NCI-H187 (cell line): ENCODE measurements at places on chromosomes 2 and 18.

- no peak for DNase-seq
These were observed 350.6 kb downstream of the DCDC2C start for GRCh38 chr2:4053769-4054493.

DNA sequence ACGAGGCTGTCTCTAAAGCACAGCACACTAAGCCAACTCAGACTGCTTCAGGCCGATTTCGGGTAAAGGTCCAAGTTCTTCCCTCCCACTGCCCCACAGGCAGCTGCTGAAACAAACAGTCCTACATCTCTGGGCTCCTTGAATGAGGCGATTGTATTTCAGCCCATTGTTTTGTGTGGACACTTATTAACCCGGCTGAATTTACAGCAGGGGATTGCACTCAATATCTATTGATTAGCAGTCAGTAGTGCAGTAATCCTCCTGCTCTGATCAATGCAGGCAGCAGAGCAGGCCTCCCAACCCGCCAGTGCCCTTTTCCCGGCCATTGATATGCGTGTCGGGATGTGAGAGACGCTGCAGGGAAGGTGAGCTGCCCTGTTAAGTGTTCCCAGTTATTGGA is 330.1 kb downstream of the CMPK2 start:
- DNase-seq, result no peak

- DNase-seq, result no peak
These were observed 314.4 kb upstream of the NT5C1B start for GRCh38 chr2:18903750-18904149.

DNA sequence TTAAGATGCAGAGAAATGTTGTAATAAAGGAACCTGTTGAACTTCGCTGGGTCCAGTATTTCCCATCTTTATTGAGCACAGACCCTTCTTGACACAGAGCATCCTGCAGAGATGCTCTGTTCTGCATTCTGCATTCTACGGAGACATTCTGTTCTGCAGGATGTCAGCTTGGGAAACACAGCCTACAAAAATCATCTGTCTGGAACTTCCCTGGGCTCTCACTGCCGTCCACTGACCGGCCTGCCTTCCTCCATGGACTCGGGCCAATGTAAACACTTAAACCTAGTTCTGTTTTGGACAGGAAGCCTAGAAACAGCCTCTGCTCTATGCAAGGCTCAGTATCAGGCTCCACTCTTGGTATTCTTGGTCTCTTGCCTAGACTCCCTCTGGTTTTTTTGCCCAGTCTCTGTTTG is 90.0 kb upstream of the PPP1CB start:
- no peak for DNase-seq

- peak; percentile 15 for DNase-seq
These were observed 97.9 kb upstream of the NOL4 start for GRCh38 chr18:34322365-34323289.

GRCh38 chr2:174044556-174044955 is 79.4 kb upstream of the SP3 start:
- DNase-seq, result no peak

DNA sequence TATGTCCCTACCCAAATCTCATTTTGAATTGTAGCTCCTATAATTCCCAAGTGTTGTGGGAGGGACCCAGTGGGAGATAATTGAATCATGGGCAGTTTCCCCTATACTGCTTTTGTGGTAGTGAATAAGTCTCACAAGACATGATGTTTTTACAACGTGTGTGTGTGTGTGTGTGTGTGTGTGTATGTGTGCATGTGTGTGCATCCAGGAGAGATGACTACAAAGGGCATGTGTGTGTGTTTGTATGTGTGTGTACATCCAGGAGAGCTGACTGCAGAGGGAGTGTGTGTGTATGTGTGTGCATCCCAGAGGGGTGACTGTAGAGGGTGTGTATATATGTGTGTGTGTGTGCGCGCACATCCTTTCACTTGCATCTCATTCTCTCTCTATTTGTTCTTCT is 86.7 kb downstream of the KCNS3 start:
- DNase-seq, result no peak

- DNase-seq, result no peak
These were observed 268.4 kb downstream of the ATAD2B start for GRCh38 chr2:23658466-23658942.

GRCh38 chr2:190615555-190616200 is 33.2 kb upstream of the NAB1 start:
- no peak for DNase-seq

- no peak for DNase-seq
These were observed 20.4 kb downstream of the MBP start for GRCh38 chr18:77111951-77112746.

DNA sequence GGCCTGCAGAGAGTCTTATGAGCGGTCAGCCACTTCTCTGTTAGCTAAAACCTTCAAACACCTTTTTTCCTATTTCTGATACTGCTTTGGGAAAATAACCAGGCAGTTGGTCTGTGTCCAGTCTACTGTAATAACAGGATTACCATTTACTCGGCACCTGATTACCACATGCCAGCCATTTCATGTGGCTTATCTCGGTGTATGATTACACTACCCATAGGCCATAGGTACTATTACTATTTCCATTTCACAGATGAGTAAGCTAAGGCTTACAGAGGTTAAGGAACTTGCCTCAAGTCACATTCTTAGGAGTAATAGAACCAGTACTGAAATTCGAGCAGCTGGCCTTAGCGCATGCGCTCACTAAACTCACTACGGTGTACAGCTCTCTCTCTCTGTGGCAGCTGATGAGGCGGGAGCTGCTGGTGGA is 147.2 kb upstream of the L3MBTL4 start:
- DNase-seq, result no peak

- DNase-seq, result no peak
These were observed 103.1 kb downstream of the L3MBTL4 start for GRCh38 chr18:6311456-6312215.

DNA sequence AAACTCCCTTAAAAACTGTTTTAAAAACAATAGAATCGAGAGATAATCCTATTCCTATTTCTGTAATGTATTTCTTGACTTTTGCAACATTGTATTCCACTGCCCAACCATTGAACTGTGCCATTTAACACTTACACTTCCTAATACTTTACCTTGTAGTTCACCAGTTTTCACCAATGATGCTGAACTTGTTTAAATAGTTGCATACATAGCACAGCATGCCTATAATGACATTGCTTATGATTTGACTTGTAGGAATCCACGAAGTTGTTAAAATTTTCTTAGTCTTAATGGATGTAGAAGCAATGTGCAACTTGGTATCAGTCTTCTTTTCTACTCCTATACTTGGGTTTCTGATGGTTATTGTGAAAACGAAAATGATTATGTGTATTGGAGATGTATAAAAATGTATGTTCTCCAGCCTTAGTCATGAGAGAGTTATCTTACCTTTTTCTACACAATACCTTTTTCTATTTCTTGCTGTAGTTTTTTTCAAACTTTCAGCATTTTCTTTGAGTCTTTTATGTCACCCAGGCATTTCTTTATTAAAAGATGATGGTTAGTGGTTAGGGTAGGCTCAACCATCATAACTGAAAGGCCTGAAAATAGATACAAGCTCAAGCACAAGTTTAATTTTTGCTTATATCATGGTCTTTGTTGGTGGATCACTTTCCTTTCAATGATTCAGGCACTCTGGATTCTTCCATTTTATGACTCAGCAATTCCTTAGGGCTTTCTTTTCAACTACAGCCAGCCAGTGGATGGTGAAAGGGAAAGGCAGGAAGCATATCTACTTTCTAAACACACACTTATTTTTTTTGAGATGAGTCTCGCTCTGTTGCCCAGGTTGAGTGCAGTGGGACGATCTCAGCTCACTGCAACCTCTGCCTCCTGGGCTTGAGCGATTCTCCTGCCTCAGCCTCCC is 9.4 kb downstream of the GPD2 start:
- no peak for DNase-seq

DNA sequence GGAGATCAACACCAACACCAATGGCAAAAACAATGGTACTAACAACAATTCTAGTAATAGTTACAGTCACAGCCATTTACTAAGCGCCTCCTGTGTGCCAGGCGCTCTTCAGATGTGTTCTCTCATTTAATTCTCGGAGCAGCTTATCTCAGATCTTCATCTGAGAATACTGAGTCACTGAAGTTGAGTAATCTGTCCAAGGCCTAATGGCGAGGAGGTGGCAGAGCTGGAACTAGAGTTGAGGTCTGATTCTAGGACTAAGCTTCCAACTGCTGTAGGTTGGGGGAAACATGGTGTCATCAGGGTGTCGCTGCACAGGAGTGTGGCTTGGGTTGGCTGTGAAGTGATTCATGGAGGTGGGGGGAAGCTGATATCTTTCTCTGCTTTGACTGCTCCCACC is 156.1 kb downstream of the DYSF start:
- no peak for DNase-seq

- DNase-seq, result no peak
These were observed 19.1 kb upstream of the TXNDC2 start for GRCh38 chr18:9866627-9867026.

DNA sequence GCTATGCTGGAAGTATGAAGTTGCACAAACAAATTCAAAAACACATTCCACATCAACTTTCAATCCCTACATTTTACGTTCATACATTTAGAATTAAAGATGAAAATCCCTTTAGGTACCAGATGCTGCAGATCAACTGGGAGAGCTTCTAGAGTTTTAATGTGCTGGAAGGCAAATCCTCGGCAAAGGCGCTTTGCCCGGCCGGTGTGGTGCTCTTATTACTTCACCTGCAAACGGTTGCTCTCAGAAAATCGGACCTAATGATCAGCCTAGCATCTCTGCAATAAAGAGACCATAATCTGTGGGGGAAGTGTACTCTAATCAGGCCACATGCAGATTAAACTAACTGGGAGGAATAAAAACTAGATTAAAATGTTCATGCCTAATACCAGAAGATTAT is 513.8 kb downstream of the ZEB2 start:
- no peak for DNase-seq

GRCh38 chr2:151175864-151176263 is 85.8 kb downstream of the RBM43 start:
- DNase-seq, result no peak

DNA sequence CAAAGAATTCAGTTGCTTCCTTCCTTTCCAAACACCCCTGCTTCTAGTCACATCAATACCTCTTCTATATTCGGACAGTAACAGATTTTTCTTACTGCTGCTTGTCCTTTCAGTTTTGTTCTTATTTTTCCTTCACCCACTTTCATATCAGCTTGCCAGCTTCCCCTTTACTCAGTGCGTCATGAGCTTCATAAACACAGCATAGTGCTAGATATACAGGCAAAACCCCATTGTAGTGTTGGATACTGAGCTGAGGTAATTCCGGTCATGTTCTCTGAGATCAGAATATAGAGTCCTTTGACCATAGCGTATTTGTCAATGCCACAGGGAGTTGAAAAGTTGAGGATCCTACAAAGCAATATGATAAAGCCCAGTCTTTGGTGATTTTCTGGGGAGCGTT is 2.4 kb downstream of the FARP2 start:
- DNase-seq, result no peak

DNA sequence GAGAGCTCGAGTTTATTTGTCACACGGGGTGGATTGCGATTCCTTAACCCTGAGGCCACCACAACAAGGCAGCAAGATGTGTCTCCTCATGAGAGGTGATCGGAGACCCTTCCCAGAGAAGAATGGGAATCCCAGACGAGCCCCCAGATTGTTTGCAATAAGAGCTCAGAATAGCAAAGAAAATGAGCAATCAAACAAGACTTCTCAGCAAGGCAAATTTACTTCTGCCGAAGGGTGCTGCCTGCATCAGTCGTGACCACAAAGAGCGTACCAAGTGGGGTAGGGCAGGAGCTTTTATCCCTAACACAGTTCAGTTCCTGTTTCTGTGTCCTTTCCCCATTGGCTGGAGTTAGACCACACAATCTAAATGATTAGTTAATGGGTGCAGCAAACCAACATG is 237.5 kb upstream of the SYT4 start:
- DNase-seq, result no peak

DNA sequence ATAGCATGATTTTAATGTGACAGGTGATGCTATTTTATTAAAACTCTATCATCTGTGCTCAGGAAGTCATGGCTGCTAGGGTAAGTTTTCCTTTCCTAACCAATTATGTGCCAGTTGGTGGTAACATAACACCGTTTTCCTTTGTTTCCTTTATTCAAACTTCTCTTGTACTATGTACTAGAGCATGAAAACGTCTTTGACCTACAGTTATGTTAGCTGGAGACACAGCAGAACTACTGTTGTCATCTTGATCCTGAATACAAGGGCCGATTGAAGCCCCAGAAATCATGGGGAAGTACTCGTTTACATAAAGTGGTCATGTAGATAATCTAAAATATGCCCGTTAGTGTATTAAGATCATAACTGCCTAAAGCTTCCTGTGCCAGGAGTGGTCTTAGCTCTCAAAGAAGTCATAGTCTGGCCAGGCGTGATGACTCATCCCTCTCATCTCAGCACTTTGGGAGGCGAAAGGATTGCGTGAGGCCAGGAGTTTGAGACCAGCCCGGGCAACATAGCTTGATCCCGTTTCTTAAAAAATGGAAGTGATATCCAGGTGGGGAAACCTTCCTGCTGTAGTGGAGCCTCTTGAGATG is 20.5 kb downstream of the NEDD4L start:
- DNase-seq, result no peak

DNA sequence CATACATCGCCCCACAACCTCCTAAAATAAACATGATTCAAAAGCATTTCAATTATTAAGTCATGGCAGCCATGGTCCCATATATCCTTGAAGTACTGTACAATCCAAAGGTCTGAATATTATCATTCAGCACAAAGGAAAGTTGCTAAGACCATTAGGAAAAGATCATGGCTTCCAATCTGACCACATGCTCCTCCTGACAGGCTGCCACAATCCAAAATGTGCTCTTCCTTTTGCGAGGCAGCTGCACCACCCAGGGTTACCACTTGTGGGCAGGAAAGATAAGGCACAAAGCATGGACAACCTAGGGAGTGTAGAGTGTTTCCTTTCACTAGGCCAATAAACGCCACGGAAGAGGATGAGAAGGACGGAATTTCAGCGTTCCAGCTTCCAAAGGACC is 5.4 kb downstream of the BOLA3 start:
- no peak for DNase-seq

DNA sequence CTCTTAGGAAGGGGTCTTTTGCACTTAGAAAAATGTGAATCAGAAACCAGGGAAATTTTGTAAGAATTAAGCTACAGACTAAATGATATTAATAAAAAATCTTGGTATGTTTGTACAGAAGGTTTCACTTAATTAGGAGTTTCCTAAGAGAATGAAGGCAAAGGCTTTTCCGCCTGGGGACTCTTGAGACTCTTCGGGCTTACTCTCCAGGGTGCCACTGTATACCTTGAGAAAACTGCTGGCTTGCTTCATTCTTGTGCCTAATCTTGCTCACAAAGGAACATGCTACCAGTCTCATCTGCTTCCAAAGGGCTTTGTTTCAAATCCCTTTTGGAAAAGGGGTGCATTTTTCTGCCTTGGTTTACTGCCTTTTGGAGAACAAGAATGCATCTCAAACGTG is 49.5 kb downstream of the ACTR2 start:
- no peak for DNase-seq

DNA sequence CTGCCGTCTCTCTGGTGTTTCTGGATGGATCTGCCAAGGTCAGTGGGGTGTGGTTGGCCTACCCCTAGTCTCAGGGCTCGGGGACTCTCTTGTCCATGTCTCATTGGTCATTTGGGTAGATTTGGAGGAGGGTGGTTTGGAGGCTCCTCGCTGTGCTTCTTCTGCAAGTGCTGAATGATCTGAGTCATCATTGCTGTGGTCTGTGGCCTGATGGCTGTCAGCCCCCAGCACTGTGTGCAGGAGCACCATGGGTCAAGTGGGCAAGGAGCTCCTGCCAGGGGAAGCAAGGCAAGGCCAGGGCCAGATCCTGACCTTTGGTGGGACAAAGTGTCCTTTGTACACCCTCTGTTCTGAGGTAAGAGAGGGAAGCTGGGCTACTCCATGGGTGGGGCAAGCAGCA is 221.8 kb downstream of the FHOD3 start:
- DNase-seq, result no peak

GRCh38 chr2:237171396-237171795 is 85.7 kb downstream of the COPS8 start:
- DNase-seq, result no peak
